Astrocyte (in vitro differentiated cells and primary cell): ENCODE measurements at places on chromosomes 11 and 22. TPM values are rescaled to one million over a fixed set of nuclear protein-coding genes. Genes with fewer than 3 reads are reported as not detected.

GRCh38 chr11:118260353-118260752 lies 3.7 kb downstream of the MPZL2 start:
- no peak for DNase-seq

DSCAML1 gene
- total RNA-seq: 0.16 TPM in 1 of 2 replicates, not detected in the other

DNA sequence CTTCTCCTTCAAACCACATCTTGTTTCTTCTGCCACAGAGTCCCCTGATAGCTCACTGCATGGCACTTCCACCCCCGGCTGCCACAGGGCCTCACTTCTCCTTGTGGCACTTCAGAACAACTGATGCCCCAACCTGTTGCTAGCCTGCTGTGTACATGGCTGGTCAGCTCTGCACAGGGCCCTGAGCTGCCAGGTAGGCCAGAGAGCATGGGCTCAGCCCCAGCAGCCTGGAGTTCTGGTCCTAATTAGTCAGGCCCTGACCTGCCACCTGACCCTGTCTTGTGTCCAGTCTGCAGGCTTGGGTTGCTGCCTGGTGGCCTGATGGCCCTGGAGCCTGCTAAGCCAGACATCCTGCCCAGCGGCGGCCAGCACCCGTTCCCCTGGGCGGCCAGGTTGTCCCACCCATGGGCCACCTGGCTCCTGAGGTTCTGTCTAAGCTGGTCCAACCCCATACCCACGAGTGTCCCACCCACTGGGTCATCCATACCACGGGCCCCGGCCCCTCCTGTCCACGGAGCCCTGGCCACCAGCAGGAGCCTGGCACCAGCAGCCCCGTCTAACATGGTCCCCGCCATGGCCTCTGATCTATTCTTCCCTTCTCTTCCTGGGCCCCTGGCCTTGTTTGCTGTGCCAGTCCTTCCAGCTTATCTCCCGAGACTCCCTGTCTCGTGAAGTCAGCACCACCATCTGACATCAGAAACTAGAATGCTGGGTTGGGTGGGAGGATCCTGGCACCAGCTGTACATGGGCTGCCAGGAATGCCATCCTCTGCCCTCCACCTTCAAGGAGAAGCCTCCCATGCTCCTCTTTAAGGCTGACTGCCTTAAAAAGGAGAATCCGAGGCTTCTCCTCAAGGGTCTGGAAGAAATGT lies 3.1 kb upstream of the CERK start:
- DNase-seq: no peak

TNNT3 gene
- not detected in 2 replicates for total RNA-seq

DNA sequence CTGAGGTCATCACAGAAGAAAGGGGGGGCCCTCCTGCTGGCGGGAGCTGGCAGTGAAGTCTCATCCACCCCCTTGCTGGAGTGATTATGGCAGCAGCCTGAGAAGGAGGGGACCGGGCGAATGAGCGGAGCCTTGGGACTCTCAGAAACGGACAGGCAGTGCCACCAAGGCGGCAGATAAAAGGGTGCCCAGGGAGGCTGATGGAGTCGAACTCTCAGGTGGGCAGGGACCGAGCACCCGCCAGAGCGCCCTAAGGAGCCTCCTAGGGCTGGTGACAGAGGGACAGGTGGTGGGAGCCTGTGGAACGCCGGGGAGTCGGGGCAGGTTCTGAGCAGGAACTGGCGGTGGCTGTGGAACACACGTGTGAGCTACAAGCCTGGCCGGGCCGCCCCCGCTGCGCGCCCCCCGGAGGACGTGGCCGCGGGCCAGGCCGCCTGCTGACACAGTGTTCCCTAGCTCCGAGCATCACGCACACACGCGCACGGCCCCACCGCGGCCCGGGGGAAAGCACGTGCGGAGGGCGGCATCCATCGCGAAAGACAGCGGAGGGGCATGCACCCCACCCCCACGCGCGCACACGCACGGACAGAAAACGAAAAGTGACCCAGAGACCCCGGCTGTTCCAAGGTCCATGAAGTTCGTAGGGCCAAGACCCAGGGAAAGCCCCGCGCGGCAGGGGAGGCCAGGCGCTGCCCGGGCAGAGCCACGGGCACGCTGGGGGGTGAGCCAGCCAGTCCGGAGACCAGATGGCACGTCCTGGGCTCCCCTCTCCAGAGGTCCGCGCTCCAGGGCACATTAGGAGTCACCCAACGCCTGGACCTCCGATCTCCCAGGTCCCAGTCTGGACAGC lies 1.0 kb downstream of the VWCE start:
- no peak for DNase-seq

GRCh38 chr11:120798854-120799253 lies 225.0 kb upstream of the TBCEL start:
- DNase-seq: no peak

DNA sequence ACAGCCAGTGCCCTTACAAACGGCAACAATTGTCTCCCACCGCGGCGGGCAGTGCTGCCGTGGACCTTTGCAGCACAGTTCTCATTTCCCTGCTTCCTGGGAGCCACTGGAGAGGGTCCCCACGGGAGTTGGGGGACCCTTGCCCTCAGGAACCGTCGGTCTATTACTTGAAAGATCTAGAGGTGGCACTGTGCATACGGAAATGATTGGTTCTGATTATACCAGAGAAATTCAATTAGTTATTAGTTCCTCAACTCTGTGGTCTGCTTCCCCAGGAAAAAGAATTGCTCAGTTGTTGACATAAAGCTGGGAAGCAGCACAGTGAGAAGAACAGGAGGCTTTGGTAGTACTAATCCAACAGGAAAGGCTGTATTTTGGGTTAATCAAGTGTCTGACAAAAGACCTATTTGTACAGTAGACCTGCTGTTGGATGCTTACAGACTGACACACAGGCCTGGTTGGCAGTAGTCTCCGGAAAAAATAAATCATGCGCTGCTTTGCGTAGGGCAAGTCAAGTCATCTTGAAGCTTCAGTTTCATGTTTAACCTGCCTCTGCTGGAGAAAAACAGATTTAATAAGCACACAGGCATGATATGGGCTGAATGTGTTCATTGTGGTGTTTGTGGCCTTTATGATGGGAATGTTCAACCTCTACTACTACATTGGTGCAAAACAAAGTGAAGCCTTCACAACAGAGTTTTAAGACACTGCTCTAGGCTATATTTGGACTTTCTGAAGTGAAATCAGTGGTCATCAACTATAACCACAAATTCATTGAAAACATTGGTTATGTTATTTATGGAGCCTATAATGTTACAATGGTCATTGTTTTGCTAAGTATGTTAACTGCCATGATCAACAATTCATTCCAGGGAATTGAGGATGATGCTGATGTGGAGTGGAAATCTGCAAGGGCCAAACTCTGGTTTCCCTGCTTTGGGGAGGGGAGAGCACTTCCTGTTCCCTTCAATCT lies 54.6 kb upstream of the SC5D start:
- DNase-seq: peak; percentile 96

DNA sequence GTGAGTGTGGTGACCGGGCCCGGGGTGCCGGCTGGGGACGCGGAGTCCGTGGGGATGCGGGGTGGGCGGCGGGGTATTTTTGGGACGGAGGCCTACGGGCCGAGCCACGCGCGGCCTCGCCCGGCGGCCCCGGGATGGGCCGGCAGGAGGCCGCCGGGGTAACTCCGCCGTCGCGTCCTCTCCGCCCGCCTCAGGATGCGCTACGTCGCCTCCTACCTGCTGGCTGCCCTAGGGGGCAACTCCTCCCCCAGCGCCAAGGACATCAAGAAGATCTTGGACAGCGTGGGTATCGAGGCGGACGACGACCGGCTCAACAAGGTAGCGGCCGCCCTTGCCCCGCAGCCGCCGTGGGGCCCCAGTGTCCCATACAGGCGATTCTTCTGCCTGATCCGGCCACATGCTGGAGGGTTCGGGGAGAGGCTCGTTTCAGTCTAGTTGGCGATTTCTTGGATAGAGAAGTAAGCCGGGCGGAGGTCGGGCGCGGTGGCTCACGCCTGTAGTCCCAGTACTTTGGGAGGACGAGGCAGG lies 337 bp downstream of the RPLP2 start:
- no peak for DNase-seq

DNA sequence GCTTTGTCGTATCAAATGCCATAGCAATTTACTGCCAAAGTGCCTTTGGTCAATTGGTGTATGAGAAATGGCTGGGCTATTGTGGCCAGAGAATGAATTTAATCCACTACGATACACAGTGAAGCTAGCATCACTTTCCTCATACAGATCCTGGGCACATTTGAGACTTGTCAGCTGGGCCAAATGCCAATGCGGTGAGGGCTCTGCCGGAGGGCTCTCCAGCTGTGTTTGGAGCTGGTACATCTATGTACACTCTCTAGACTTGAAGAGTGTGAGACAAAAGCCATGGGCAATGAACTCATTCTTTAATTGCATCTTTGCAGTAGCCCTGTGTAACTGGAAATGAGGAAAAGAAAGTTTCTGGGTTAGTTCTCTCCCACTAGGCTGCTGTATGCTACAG lies 1052.9 kb downstream of the NTM start:
- no peak for DNase-seq

DNA sequence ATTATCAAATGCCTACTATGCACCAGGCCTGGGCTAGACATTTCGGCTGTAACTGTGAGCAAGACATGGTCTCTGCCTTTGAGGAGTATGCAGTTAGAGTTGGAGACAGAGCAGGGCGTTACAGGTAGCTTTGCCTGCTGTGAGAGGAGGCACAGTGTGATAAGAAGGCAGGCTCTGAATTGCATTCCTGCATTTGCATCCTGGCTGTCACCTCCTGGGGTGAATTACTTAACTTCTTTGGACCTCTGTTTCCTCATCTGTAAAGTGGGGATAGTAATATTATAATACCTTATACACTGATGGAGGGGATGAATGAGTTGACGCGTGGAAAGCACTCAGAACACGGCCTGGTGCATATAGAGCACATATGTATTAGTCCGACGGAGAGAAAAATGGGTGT lies 118.1 kb upstream of the ARHGAP20 start:
- DNase-seq: no peak

DNA sequence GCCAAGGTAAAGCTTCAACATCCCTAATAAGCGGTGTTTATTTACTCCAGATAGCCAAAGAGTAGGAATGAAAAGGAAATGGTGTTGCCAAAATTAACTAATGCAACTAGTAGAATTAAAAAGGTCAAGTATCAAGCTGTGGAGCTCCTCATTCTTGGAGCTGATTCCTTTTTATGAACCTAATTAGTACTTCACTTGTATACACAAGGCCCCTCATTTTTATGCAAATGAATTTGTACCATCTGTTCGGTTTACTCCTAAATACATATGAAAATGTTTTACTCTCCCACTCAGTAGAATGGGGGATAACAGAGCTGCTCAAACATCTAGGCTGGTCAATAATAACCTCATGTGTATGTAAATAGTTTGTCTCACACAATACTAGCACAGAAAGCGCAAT lies 426.4 kb upstream of the LUZP2 start:
- DNase-seq: no peak

MS4A6E gene
- not detected in 2 replicates for total RNA-seq

- DNase-seq: no peak
Measured at GRCh38 chr11:123235117-123235655, 40.1 kb upstream of the CLMP start.

CCDC116 gene
- 0.11 and 0.22 TPM in 2 replicates for total RNA-seq

GRCh38 chr22:41917903-41918791 lies 3.3 kb upstream of the SHISA8 start:
- DNase-seq: peak; percentile 29

MMP13 gene
- 1.2 and 3.9 TPM in 2 replicates for total RNA-seq

APOBEC3H gene
- total RNA-seq: 0.30 and 0.48 TPM in 2 replicates

DNA sequence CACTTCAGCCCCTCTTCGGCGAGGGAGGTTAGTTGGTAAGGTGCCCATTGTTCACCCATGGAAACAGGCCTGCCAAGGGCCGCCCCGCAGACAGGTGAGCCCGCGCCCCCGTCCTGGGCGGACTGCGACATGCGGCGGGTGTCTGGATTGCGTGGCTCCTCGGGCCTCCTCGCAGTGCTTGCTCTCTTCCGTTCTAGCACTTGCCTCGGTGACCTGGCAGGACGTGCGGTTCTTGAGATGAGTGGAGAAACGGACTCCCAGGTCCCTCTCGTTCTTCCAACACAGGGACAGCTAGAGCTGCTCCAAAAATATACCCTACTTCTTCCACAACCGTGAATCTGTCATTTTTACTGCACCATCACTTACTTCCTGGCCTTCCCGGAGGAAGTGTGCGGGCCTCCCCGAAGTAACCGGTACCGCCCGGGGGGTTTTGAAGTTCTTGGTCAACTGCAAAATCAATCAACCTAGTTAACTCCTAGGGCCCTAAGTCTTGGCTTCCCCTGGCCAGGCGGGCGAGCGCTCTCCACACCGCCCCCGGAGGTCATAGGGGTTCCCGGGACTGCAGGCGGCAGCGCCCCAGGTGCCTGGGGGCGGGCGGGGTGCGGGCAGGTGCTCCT lies 745 bp upstream of the ZBTB44 start:
- DNase-seq: no peak

- DNase-seq: peak; percentile 31
Measured at GRCh38 chr11:86800076-86800959, at the start of gene PRSS23. Gene PRSS23, plus strand, starts transcription at chr11:86800542. Its CDS starts 7,102 bp downstream, at chr11:86807644.

TREH gene
- total RNA-seq: not detected in 2 replicates

GRCh38 chr11:763549-764321 lies 13.6 kb downstream of the GATD1 start:
- DNase-seq: no peak

DNA sequence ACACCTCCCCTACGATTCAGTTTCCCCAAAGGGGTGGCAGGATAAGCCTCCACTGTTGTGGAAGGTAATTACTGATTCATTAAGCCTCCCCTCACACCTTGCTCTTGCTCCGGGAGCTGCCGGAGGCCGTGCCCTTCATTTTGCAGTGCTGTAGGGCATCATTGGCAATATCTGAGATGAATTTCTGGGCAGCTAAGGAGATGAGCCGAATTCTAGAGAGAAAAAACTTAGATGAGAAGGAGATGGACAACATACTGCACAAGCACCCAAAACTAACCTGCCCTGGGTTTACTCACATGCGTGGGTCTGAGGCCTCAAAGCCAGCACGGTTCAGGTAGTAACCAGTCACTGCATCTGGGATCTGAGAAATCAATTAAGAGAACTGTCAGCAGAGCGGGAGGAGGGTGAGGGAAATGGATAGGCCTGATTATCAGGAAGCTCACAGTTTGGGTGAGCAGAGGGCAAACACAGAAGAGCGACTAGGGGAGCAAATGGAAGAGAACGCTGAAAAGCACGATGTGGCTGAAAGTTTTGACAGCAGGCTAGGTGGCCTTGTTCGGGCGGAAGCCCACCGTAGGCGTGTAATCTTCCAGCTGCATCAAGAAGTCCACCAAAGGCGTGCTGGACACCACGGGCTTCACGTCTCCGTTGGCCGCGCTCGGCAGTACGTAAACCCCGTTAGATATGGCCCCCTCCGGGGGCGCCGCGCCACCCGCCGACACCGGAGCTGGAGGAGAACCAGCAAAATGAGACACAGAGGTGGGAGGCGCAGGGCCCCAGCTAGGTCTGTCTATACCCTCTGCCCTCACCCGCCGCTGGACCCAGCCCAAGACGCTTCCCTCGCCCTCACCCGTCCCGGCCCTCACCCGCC lies 689 bp downstream of the TAF10 start:
- no peak for DNase-seq

MSANTD2 gene
- total RNA-seq: 13.7 and 18.7 TPM in 2 replicates

RAC2 gene
- 0.61 and 0.65 TPM in 2 replicates for total RNA-seq

TCN2 gene
- total RNA-seq: 2.7 and 3.8 TPM in 2 replicates

GRCh38 chr11:57471496-57471895 lies 11.2 kb downstream of the RTN4RL2 start:
- DNase-seq: no peak

BAIAP2L2 gene
- 0.54 and 0.94 TPM in 2 replicates for total RNA-seq

GRCh38 chr11:1781593-1781975 lies 17.9 kb upstream of the CTSD start:
- DNase-seq: no peak

GRCh38 chr11:134060316-134060715 lies 8.6 kb upstream of the JAM3 start:
- DNase-seq: no peak
